Activated CD4-positive, alpha-beta T cell treated with anti-CD3 and anti-CD28 coated beads, Interleukin-10, Interleukin-2, amounts not matched to agents 100 ng/mL and 50 ng/mL, durations not matched to agents 16 hours and 8 hours (primary cell): ENCODE measurements at places on chromosomes 13 and 19.

GRCh38 chr13:49265822-49266221 is 18.1 kb downstream of the CDADC1 start:
- DNase-seq: no peak

DNA sequence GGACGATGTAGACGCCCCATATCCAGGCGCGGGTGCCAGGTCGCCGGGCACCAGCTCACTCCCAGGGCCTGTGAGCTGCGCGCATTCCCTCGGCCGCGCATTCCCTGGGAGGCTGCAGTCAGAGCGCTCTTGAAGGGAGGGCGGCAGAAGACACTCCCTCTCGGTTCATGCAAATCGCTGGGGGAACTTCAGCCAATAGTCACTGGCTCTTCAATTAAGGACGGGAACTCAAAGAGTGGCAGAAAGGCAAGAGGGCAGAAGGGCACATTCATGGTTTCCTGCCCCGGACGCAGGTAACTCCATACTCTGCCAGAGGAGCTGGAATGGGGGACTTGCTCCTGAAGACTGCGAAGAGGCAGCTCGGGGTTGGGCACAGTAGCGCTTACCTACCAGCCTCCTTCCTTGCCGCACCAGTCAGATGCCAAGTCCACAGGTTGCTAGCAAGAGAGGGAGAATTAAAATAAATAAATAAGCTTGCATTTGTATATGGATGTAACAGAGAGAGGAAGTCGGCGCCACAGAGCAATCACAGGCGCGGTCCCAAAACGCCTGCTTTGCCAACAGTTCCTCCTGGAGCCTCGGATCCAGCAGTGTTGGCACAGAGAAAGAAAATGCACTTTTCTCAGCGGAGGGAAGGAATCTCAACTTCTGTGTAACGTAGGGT is 459 bp downstream of the PCDH20 start:
- DNase-seq: no peak

- no peak for DNase-seq
Measured at GRCh38 chr19:44869733-44870470, 21.2 kb upstream of the TOMM40 start.

- no peak for DNase-seq
Measured at GRCh38 chr19:35279985-35280821, 2.1 kb upstream of the HAMP start.

DNA sequence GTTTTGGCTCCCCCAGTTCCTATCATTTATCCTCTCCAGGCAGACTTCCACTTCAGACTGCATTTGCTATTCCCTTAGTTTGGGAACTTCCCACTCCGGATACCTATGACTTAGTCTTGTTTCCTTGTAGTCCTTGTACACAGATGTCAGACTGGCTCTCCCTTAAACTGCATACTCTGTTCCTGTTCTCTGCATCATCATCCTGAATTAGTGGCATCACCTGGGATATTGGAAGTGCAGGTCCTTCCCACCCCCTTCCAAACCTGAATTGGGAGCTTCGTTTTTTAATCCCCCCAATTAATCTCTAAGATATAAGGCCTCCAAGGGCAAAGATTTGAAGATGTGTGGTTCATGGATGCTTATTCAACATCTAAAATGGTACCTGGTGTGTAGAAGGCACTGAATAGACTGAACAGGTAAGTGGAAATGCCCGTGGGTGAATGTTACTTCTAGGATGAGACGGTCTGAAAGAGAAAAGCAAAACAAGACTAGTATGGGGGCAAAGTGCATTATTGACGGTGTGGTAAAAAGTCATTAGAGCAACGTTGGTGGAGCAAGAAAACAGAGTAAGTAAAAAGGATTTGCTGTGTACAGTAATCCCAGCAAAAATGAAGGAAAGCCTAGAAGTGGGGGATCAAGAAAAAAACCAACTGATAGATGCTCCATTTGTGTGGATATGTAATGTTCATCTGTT is 9.6 kb downstream of the MIR17HG start:
- no peak for DNase-seq

- DNase-seq: peak; percentile 54
Measured at GRCh38 chr19:41792513-41793413, 3.6 kb upstream of the CEACAM3 start.

DNA sequence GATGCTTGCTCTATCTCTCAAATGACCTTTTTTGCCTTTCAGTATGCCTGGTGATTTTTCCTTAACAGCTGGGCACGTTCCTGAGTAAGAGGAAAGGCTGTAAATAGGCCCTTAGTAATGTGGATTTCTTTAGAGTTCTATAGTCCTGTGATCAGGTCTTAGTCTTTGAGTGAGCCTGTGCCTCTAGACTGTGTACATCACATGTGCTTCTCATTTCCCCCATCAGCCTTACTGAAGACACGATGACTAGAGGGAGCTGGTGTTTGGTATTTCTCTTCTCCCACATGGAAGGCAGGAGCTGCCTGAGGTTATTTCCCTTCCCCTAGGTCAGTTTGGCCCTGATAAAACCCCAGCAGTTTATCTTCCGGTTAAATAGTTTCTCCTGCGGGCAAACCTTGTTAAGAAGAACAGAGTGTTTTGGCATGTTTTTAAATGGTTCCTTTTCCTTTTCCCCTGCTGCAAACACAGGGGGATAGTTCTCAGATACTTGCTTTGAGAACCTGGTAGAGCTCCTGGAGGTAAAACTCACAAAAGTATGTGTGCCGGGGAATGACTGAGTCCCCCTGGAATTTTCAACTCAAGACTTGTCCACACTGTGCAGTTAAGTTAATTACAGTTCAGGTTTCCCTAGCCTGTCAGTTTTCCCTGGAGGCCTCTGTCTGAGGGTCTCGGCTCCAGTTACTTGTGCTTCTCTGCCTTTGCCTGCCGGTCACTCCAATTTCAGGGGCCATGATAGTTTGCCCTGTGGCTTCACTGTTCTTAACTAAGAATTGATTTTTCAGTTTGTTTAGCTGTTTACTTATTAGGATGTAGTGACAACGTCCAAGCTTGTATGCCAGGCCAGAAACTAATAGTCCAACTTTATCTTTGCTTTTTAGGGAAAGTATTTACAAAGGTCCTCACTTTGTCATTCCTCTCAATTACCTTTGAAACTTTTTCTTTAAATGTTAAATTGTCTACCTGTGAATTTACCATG is 94.4 kb downstream of the URI1 start:
- no peak for DNase-seq

DNA sequence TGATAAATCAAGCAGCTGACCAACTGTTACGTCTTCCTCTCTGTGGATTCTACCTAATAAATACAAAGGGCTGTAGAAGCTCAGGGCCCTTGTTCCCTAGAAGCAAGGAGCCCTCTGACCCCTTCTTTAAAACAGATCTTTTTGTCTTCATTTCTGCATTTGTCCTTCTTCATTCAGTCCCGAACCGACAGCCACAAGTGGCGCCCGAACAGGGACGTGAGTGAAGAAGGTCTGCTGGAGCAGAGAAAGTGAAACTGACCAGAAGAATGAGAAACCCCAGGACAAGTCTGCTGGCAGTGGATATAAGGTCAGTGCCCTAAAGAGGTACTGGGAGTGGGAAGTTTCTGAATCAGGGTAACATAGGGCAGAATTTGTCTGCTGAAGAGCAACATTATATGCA is 13.1 kb downstream of the ZNF773 start:
- DNase-seq: no peak

DNA sequence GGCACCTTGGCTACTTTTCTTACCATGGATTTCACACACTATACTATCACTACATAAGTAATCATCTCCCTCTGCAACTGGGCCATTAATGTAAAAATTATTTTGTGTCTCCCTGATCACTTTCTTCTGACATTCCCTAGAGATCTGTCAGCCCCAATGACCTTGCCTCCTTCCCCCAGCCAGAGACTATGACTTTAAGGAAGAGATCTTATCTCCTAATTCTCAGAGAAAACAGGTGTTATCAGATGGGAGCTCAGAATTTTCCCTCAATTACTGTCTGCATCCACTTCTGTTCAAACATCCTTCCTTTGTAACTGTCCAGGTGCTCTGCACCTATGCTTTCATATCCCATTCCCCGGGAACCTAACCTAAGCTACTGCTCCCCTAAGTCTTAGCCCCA is 397.5 kb downstream of the DIAPH3 start:
- DNase-seq: no peak

GRCh38 chr13:59423708-59424340 is 739.9 kb downstream of the DIAPH3 start:
- no peak for DNase-seq

GRCh38 chr13:98892821-98893220 is 85.0 kb downstream of the DOCK9 start:
- DNase-seq: no peak

DNA sequence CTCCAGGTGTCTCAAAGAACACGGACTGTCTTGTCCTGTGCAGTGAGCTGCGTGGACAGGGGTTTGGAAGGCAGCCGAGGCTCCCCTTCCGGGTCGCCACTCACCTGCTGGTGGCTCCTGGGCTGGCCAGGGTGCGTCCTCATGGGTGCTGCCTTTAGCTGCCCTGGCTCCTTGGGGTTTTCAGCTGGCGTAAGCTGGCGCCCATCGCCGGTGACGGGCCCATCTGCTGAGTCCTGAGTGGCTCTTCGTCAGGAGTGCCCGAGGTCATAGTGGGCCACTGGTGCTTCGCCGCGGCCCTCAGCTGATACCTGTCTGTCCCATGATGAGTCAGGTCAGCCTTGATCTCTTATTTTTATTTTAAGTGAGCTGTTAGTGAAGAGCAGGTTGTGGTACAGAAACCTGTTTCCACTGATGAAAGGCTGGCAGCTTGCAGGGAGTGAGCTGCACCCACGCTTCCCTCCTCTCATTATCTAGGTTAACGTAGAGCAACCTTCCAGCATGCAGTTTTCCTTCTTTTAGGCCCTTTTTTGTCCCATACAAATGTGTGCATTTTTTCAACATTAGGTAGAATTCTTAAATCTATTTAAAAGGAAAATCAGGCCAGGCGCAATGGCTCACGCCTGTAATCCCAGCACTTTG is 18.4 kb downstream of the EPN1 start:
- no peak for DNase-seq

DNA sequence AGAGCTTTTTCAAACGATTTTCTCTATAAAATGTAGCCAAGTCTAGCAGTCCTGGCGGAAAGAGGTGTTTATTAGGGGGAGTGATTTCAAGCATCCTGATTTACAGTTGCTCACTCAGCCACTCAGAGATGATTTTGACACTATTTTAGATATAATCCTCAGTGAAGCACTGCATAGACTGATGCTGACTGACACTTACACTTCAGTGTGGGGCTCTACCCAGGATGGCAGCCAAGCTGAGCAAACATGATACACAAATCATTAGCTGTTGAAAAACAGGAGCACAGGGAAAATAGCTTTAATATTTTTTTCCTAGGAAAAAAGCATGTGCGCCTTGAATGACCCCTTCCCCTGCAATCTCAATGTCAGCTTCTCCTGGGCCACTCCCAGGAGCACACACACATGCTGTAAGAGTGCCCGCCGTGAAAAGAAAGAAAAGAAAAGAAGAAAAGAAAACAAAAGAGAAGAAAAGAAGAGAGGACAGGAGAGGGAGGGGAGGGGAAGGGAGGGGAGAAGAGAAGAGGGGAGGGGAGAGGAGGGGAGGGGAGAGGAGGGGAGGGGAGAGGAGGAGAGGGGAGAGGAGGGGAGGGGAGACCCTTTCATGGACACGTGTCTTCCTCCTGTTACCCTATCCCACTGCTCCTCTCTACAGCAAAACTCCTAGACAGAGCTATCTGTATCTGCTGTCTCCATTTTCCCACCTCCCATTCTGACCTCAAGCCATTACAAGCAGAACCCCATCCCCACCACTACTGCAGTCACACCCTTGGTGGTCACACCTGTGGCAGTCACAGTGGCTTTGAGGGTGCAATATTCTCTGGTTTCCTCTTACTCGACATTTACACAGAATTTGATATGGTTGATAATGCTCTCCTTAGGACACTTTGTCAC is 36.4 kb downstream of the RCBTB2 start:
- DNase-seq: peak; percentile 65

DNA sequence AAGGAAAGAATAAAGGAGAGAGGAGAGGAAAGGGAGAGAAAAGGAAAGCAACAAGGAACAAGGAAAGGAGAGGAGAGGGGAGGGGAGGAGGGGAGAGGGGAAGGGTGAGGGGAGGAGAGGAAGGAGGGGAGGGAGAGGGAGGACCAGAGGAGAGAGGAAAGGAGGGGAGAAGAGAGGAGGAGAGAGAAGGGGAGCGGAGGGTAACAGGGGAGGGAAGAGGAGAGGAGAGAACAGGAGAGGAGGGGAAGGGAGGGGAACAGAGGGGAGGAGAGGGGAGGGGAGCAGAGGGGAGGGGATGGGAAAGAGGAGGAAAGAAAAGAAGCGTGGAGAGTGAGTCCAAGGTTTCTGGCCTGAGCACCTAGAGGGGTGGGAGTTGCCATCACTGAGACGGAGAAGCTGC is 26.7 kb downstream of the FAAP24 start:
- no peak for DNase-seq

GRCh38 chr13:32474999-32475792 is 47.3 kb upstream of the N4BP2L1 start:
- DNase-seq: no peak

GRCh38 chr19:49997709-49998108 is 27.5 kb downstream of the VRK3 start:
- DNase-seq: peak; percentile 52

- no peak for DNase-seq
Measured at GRCh38 chr13:76825430-76825829, 60.8 kb downstream of the KCTD12 start.

- DNase-seq: no peak
Measured at GRCh38 chr19:7868326-7868670, 5.9 kb downstream of the PRR36 start.

- peak; percentile 24 for DNase-seq
Measured at GRCh38 chr13:102869948-102870676, 24.3 kb downstream of the ERCC5 start.

GRCh38 chr13:42363941-42364612 is 92.1 kb downstream of the AKAP11 start:
- DNase-seq: no peak

GRCh38 chr19:6272913-6273600 is 6.7 kb downstream of the MLLT1 start:
- no peak for DNase-seq

- no peak for DNase-seq
Measured at GRCh38 chr13:99150575-99151361, 49.9 kb upstream of the UBAC2 start.

DNA sequence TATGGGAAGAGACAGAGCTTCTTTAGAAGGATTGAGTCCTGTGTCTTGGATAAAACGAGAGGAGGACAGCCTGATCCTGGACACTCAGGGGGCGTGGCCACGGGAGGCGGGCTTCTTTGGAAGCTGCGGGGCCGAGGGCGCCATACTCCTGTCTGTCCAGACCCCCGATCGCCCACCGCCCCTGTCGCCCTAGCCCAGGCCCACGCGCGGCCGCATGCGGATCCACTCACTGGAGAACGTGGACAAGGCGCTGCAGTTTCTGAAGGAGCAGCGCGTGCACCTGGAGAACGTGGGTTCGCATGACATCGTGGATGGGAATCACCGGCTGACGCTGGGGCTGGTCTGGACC is 23.1 kb downstream of the SPTBN4 start:
- no peak for DNase-seq

DNA sequence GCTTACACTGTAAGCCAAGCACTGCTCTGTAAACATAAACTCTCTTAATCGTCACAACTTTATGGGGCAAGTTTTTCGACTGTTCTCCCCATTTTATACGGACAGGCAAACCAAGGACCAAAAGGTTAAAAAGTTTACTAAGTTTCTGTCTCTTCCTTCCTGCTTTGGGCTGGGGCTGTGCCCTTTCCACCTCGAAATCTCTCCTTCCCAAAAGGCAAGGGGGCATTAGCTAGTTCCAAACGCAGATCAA is 2.2 kb downstream of the JUND start:
- no peak for DNase-seq
